ENCODE measurements at places on chromosomes 4 and X. TPM values are rescaled to one million over a fixed set of nuclear protein-coding genes. Genes with fewer than 3 reads are reported as not detected.

- no peak for DNase-seq
- H3K4me3 ChIP-seq: no peak overlapping the region
- H3K27ac ChIP-seq: no peak overlapping the region
- no peaks in the 10 kb centered on the region for H3K27me3 ChIP-seq
- no peaks in the 10 kb centered on the region for H3K36me3 ChIP-seq
- H3K4me1 ChIP-seq: no peaks in the 10 kb centered on the region
Observed at GRCh38 chr4:164866817-164867490, 10.0 kb upstream of the APELA start.

DNA sequence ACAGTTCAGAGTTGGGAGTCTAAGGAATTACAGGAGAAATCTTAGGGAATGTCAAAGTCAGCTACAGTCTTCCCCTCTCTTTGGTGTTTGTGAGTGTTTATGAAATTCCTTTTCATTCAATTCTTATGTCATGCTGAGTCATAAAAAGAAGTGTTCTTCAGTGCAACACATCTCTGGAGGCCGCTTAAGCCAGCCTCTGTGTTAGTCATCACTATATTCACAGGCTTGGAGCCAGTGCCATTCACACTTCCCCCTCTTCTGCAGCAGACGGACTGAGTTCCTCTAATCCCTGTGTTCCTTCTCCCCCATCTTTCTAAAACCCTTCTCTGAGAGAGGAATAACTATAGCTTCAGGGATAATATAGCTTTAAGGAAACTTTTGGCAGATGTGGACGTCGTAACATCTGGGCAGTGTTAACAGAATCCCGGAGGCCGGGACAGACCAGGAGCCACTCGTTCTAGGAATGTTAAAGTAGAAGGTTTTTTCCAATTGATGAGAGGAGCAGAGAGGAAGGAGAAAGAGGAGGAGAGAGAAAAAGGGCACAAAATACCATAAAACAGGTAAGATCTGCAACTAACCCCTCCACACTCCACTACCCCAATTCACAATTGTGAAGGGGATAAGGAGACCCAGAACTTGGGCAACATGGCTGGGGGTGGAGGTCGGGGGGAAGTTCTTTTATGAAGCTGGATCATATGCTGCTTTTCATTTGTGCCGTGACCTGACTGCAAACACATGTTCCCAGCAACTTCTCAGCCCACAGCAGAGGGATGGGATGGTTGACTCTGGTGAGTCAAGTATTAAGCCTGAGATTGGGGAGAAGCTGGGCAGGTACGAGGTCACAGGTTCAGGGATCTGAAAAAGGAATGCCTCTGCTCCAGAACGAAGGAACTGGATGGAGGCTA lies at the start of gene SRPX2:
TSS of gene SRPX2 (plus strand) at position 244 of the 905 bp plus-strand sequence. CDS start 2,124 bp downstream, outside the sequence.
- no peak for DNase-seq
- no peak within 1 kb of the TSS for H3K4me3 ChIP-seq
- H3K27me3 ChIP-seq: no peaks in the 10 kb centered on the region

- H3K27ac ChIP-seq: no peak overlapping the region
- H3K27me3 ChIP-seq: no peaks in the 10 kb centered on the region
- no peak overlapping the region for H3K4me3 ChIP-seq
- H3K36me3 ChIP-seq: no peaks in the 10 kb centered on the region
- DNase-seq: no peak
- H3K4me1 ChIP-seq: no peaks in the 10 kb centered on the region
Observed at GRCh38 chrX:127571834-127572233, 480.4 kb downstream of the ACTRT1 start.

Gene CHM
- 30.7 TPM for total RNA-seq

Gene REELD1
- 0.63 TPM for total RNA-seq

Gene RHOXF2B
- not detected for total RNA-seq

Gene AFM
- not detected for total RNA-seq

- no peak for DNase-seq
- no peaks in the 10 kb centered on the region for H3K4me1 ChIP-seq
- H3K27ac ChIP-seq: no peak overlapping the region
Observed at GRCh38 chr4:121712783-121713182, 16.0 kb upstream of the ANXA5 start.

DNA sequence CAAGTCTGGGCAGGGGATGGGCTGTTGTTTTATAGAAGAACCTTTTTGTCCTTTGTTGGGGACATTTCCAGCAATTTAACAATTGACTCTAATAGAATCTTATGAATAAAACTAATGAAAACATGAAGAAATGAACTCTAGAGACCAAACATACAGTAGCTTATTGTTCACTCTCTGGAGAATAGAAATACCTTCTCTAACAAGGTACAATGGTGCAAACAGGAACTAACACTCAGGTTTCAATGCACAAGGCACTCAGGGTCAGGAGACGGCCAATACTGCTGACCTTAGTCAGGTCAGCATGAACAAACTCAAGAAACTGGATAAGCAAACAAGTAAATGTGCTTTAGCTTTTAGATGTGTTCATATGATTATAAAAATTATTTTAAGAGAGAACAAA lies 39.6 kb upstream of the FBXW7 start:
- H3K36me3 ChIP-seq: no peaks in the 10 kb centered on the region
- H3K27me3 ChIP-seq: no peaks in the 10 kb centered on the region
- H3K4me1 ChIP-seq: no peaks in the 10 kb centered on the region
- H3K4me3 ChIP-seq: no peak overlapping the region

DNA sequence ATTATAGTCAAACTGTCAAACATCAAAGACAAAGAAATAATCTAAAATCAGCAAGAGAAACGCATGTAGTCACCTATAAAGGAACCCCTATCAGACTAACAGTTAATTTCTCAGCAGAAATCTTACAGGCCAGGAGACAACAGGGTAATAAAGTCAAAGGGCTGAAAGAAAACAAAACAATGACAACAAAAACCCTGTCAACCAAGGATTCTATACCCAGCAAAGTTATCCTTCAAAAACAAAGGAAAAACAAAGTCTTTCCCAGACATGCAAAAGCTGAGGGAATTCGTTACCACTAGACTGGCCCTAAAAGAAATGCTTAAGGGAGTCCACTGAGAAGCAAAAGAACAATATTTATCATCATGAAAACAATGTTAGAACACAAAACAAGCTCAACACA lies 22.1 kb downstream of the TMEM154 start:
- no peaks in the 10 kb centered on the region for H3K27me3 ChIP-seq
- no peak for DNase-seq
- H3K27ac ChIP-seq: no peak overlapping the region

Gene IGFBP7
- 2,521 TPM for total RNA-seq

DNA sequence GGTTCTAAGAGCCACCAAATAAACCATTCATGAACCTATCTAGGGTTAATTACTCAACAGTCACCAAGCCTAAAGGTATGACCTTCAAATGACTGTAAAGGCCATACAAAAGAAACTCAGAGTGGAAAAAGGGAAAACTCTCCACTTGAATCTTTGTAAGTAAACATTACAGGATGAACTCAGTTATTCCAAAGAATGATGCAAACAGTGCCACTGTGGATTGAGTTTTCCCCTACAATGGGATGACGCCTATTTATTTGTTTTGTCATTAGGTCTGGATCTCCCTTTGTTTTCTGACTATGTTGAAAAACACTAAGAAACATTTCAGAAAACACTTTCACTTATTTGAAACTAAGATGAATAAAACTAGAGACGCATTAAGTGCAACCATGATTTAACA lies 12.7 kb downstream of the NUDT6 start:
- H3K36me3 ChIP-seq: no peaks in the 10 kb centered on the region
- H3K27me3 ChIP-seq: no peaks in the 10 kb centered on the region
- H3K4me3 ChIP-seq: no peak overlapping the region
- DNase-seq: no peak

Gene BCLAF3
- total RNA-seq: 16.8 TPM

GRCh38 chrX:57282568-57282967 lies 3.9 kb upstream of the FAAH2 start:
- no peaks in the 10 kb centered on the region for H3K27me3 ChIP-seq
- no peak overlapping the region for H3K27ac ChIP-seq
- DNase-seq: no peak
- H3K4me3 ChIP-seq: no peak overlapping the region

DNA sequence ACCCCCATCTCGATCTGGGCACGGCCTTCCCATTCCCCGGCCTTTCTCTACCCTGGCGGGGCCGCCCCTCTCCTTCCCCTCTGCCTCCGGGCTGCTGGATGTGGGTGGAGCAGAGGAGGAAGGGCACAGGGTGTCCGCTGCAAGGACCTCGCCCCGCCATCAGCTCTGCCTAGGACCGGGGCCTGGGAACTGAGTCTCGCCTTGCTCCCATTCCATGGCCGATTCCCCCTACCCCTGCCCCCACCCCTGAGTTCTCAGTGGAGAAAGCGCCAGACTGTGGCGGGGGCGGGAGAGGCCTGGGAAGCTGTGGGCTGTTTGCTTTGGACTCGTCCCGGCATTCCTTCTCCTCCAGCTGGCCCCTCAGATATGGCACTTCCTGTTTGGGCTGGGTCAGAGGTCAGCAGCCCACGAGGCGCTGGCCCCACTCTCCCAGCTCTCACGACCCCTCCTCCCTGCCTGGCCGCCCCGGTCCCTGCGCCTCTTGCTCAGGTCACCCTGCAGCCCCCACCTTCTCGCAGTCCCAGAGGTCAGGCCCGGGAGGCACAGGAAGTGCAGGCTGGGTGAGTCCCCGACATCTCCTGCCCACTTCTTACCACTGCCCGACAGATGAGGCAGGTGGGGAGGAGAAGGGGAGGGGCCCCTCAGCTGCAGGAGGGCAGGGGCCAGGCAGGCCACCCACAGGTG lies 6.4 kb upstream of the BGN start:
- no peaks in the 10 kb centered on the region for H3K36me3 ChIP-seq
- peak overlapping the region; percentile 52 for H3K27ac ChIP-seq
- H3K27me3 ChIP-seq: no peaks in the 10 kb centered on the region
- DNase-seq: peak; percentile 91
- no peak overlapping the region for H3K4me3 ChIP-seq

Gene CT45A10
- not detected for total RNA-seq

GRCh38 chrX:133674726-133675470 lies 259.6 kb upstream of the GPC4 start:
- DNase-seq: no peak
- H3K27me3 ChIP-seq: no peaks in the 10 kb centered on the region
- no peak overlapping the region for H3K4me3 ChIP-seq
- no peaks in the 10 kb centered on the region for H3K4me1 ChIP-seq
- H3K27ac ChIP-seq: no peak overlapping the region
- no peaks in the 10 kb centered on the region for H3K36me3 ChIP-seq

Gene AMTN
- not detected for total RNA-seq

Gene HAND2
- 19.5 TPM for total RNA-seq

DNA sequence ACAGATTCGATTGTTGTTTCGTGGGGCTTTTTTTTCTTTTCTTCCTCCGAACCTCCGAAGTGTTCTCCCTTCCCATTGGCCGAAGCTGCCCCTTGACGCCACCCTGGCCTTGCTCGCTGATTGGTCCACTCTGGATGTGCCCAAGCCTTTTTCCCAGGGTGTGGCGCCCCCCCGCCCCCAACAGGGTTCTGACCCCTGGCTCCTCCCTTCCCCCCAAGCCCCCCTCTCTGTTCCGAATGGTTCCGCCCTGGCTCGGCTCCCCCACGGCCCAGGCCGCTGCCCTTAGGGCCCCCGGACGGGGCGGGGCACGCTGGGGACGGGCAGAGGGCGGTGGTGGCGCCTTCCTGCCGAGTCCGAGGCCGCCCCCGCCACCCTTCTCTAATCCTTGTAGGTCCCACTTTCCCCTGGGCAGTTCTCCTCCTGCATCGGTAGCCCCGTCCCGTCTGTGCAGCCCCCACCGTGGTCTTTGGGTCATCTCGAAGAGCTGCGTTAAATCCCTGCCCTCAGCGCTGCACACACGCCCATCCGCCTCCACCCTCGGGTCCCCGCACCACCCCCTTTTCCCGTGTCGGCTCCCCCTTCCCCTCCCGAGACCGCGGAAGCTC lies 25.5 kb downstream of the UTP14A start:
- H3K4me3 ChIP-seq: peak overlapping the region; percentile 60
- H3K27ac ChIP-seq: no peak overlapping the region
- peak; percentile 95 for DNase-seq
- no peaks in the 10 kb centered on the region for H3K4me1 ChIP-seq
- H3K27me3 ChIP-seq: no peaks in the 10 kb centered on the region
- H3K36me3 ChIP-seq: no peaks in the 10 kb centered on the region

DNA sequence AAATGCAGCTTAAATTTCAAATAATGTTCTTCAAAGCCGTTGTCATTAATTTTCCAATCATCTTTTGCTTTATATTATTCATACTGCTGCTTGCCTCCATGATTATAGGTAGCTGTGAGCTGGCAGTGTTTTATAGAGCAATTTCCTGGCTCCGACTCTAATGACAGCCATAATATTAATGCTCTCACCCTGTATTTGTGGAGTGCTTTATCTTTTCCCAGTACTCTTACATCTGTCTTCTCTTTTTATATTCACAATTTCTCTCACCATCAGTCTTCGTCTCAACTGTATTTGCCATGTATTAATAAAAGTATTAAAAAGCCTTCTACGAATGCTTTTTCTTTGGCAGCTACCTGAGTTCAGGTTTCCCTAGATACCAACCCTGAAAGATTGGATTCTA lies 21.0 kb downstream of the ATXN3L start:
- no peak overlapping the region for H3K4me3 ChIP-seq
- H3K27me3 ChIP-seq: no peaks in the 10 kb centered on the region
- H3K27ac ChIP-seq: no peak overlapping the region
- DNase-seq: no peak
- H3K36me3 ChIP-seq: no peaks in the 10 kb centered on the region
- no peaks in the 10 kb centered on the region for H3K4me1 ChIP-seq

DNA sequence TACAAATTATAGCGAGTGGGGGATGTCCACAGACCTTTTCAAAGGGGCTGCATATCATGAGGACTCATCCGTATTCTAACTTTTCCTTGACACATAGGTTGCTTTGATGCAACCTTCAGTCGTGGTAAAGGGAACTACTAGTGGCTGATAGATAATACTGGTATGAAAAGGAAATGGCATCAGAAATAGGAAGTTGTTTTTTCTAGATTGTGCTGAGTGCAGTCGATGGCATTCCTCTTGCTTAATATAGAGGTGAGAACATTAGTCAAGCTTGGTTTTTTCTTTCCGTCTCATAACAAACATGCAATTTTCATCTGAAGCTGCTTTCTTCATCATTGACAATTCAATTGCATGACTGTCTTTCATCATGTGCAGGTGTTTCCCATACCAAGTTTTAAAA lies 16.6 kb downstream of the ENPEP start:
- DNase-seq: no peak
- H3K27me3 ChIP-seq: no peaks in the 10 kb centered on the region
- no peak overlapping the region for H3K4me3 ChIP-seq
- no peak overlapping the region for H3K27ac ChIP-seq
- no peaks in the 10 kb centered on the region for H3K36me3 ChIP-seq
- no peaks in the 10 kb centered on the region for H3K4me1 ChIP-seq

Gene TRIM75
- total RNA-seq: not detected

DNA sequence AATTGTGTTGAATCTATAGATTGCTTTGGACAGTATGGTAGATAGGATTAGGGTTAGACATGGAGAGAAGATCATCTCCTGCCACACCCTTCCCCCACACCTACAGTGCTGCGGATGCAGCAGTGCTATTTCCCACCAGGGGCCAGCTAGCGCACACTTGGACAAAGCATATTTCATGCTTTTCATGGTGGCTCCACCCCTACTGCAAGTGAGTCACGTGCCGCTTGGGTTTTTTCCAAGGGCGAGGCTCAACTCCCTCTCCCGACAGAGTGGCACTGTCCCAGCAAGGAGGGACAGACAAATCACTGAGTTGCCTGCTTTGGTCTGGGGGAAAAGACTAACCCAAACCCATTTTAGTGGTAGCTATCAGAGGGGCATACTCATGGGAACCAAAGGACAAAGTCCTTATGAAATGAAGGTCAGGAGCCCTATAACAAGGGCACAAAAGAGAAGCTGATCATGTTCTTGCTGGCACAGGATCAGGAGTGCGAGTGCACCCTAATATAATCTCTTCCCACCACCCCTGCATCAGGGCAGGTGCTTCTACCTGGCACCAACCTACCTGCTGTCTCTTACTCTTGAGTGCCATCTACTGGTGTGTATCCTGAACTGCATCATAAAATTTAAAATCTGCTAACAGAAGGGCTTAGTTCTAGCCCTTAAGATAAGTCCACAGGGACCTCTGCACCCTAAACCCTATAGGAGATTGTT lies 55.1 kb upstream of the PGAM4 start:
- H3K27me3 ChIP-seq: no peaks in the 10 kb centered on the region
- no peak for DNase-seq
- H3K36me3 ChIP-seq: no peaks in the 10 kb centered on the region
- H3K27ac ChIP-seq: no peak overlapping the region

Measured in aorta (tissue), 5 donors.